ENCODE measurements at places on chromosomes 4 and X.

GRCh38 chr4:518569-519083 lies 19.6 kb downstream of the PIGG start:
- DNase-seq: no peak
- no peak overlapping the region for H3K4me3 ChIP-seq
- no peaks in the 10 kb centered on the region for H3K27me3 ChIP-seq
- H3K27ac ChIP-seq: no peak overlapping the region

DNA sequence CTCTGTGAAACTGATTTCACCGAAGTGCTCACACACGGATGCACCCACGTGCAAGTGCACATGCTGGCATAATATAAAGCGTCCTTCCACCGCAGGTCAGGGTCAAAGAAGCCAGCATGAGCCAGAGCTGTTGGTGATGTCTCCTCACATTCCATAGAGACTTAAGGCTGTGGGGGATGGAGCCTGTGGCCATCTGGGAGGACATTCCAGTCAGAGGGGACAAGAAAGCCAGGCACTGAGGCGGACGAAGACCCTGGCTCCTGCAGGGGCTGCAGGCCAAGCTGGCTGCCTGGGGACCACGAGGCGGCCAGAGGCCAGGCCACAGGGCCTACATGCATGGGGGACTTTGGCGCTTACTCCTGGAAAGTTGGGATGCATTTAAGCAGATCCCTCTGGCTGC lies 7.7 kb downstream of the RNF212 start:
- no peaks in the 10 kb centered on the region for H3K27me3 ChIP-seq
- H3K27ac ChIP-seq: no peak overlapping the region
- H3K4me1 ChIP-seq: no peaks in the 10 kb centered on the region
- no peak overlapping the region for H3K4me3 ChIP-seq
- H3K36me3 ChIP-seq: no peaks in the 10 kb centered on the region

DNA sequence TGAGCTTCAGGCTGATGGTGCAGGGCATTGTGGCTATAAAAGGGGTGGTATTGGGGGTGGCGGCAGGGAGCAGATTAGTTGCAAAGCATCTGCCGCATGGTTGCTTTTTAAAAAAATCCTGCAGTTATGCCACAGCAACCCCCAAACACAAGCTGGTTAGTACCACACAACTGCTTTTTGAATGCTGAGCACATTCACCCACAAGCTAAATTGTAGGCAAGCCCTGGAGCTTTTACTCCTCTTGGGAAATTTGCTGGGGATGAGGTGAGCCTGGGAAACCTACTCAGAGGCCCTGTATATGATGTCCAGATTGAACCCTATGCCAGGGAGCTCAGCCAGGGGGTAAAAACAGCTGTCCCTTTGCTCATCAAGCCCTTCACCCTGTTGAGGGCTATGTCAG lies 33.8 kb upstream of the TRIM2 start:
- no peaks in the 10 kb centered on the region for H3K4me1 ChIP-seq
- no peak overlapping the region for H3K4me3 ChIP-seq
- no peak overlapping the region for H3K27ac ChIP-seq
- H3K36me3 ChIP-seq: no peaks in the 10 kb centered on the region
- H3K27me3 ChIP-seq: no peaks in the 10 kb centered on the region

DNA sequence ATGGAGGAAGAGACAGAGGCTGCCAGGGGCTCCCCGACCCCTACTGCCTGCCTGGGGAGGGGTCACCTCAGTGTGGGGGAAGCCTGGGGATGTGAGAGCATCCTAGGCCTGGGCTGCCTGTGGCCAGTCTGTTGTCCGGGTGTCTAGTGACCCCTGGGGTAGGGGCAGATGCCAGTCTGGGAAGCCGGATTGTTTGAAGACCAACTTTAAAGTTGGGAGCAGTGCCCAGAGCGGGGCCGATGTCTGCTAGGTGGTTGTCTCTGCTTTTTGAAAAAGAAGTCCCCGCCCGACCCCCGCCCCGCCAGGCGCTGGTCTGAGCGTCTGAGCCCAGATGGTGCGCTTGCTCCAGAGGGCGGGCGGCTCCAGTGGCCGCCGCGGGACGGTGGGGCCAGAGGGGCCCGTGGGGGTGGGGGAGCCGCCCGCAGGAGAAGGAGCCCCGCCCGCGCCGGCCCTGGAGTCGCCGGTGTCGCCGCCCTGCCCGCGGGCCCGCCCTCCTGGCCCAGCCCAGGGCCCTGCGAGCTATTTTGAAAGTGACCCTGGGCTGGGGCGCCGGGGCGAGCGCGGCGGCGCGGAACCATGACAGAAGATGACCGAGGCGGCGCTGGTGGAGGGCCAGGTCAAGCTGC lies at the start of gene DOK7:
Gene DOK7 (plus strand): TSS at position 517 of the 626 bp plus-strand sequence. CDS start 70 bp downstream, at position 587.
- H3K36me3 ChIP-seq: no peaks in the 10 kb centered on the region
- peak within 1 kb of the TSS; percentile 49 for H3K4me3 ChIP-seq
- peaks cover 4% of the 10 kb centered on the region for H3K4me1 ChIP-seq
- no peak within 1 kb of the TSS for H3K27ac ChIP-seq
- DNase-seq: no peak

DNA sequence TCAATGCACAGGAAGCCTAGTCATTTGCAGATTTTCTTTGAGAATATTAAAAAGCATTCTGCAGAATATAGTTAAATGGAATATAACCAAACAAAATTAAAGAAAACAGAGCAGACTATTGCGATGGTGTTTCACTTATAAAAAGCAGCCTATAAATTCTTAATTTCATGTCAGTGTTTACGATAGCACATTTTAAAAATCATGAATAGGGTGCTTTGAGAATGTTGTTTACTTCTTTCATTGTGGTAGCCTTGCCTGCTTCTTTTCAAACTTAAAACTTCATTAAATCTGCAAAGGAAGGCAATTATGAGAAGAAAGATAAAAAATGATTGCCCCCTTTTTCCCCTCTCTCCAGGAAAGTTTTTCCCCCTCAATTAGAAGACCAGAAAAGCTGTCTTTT lies 748.6 kb downstream of the CCSER1 start:
- no peak overlapping the region for H3K27ac ChIP-seq
- no peak overlapping the region for H3K4me3 ChIP-seq
- no peak for DNase-seq
- H3K36me3 ChIP-seq: no peaks in the 10 kb centered on the region
- no peaks in the 10 kb centered on the region for H3K4me1 ChIP-seq

GRCh38 chr4:184329235-184329634 lies 111.6 kb upstream of the ENPP6 start:
- no peaks in the 10 kb centered on the region for H3K27me3 ChIP-seq
- no peak overlapping the region for H3K27ac ChIP-seq
- H3K4me1 ChIP-seq: no peaks in the 10 kb centered on the region
- no peak for DNase-seq
- H3K36me3 ChIP-seq: no peaks in the 10 kb centered on the region

- H3K36me3 ChIP-seq: no peaks in the 10 kb centered on the region
- no peak overlapping the region for H3K4me3 ChIP-seq
- H3K27me3 ChIP-seq: no peaks in the 10 kb centered on the region
- DNase-seq: no peak
- peaks cover 17% of the 10 kb centered on the region for H3K4me1 ChIP-seq
Observed at GRCh38 chr4:151743128-151743854, 17.5 kb downstream of the GATB start.

GRCh38 chr4:140004922-140005627 lies 148.9 kb downstream of the MAML3 start:
- 0 out of 2 replicates have a peak, but pooled peaks cover 3% of the 10 kb centered on the region for H3K27me3 ChIP-seq
- H3K36me3 ChIP-seq: no peaks in the 10 kb centered on the region
- no peak overlapping the region for H3K27ac ChIP-seq
- no peak for DNase-seq

GRCh38 chr4:25592736-25593135 lies 62.9 kb upstream of the SLC34A2 start:
- DNase-seq: no peak
- H3K36me3 ChIP-seq: no peaks in the 10 kb centered on the region
- no peaks in the 10 kb centered on the region for H3K27me3 ChIP-seq
- H3K27ac ChIP-seq: no peak overlapping the region
- H3K4me3 ChIP-seq: no peak overlapping the region

GRCh38 chrX:148732743-148733142 lies 232.3 kb downstream of the AFF2 start:
- H3K4me1 ChIP-seq: no peaks in the 10 kb centered on the region
- no peaks in the 10 kb centered on the region for H3K27me3 ChIP-seq
- no peak for DNase-seq
- no peaks in the 10 kb centered on the region for H3K36me3 ChIP-seq
- no peak overlapping the region for H3K27ac ChIP-seq

- no peaks in the 10 kb centered on the region for H3K36me3 ChIP-seq
- DNase-seq: peak; percentile 83
- no peak overlapping the region for H3K4me3 ChIP-seq
- peak overlapping the region; percentile 62 for H3K27ac ChIP-seq
Observed at GRCh38 chr4:76301068-76301774, 5.3 kb upstream of the STBD1 start.

DNA sequence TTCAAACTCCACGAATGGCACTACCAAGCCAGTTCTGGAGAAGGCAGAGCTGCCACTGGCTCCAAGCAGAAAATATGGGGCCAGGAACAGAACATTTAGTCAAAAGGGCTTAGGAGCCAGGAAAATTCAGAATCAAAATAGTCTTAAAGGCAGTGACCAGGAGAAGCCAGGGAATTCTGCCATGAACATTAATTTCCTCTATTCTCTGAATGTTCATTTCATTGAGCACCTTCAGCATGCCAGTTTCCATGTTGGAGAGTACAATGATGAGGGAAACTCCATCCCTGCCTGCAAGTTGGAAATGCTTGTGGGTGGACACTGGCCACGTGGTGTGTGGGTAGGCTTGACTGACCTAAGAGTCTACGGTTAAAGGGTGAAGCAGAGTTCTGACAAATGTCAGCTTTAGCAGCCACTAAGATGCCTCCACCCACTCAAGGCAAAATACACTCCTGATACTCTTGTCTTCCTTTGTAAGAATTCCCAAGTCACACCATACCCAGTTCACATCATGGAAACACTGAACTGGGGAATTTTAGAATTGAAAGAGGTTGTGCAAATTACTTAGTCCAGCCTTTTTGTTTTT lies 190.1 kb upstream of the C1QTNF7 start:
- no peaks in the 10 kb centered on the region for H3K27me3 ChIP-seq
- DNase-seq: no peak
- no peaks in the 10 kb centered on the region for H3K36me3 ChIP-seq
- H3K4me3 ChIP-seq: no peak overlapping the region

GRCh38 chrX:22118161-22118830 lies 86.2 kb downstream of the PHEX start:
- no peak for DNase-seq
- no peaks in the 10 kb centered on the region for H3K4me1 ChIP-seq
- no peak overlapping the region for H3K27ac ChIP-seq
- H3K36me3 ChIP-seq: no peaks in the 10 kb centered on the region
- H3K27me3 ChIP-seq: no peaks in the 10 kb centered on the region

GRCh38 chr4:168960716-168961115 lies 49.3 kb downstream of the CBR4 start:
- DNase-seq: no peak
- H3K4me1 ChIP-seq: no peaks in the 10 kb centered on the region
- H3K36me3 ChIP-seq: no peaks in the 10 kb centered on the region
- H3K27ac ChIP-seq: no peak overlapping the region
- H3K27me3 ChIP-seq: no peaks in the 10 kb centered on the region

GRCh38 chr4:17152941-17153540 lies 254.6 kb upstream of the LDB2 start:
- H3K4me3 ChIP-seq: no peak overlapping the region
- no peak for DNase-seq
- H3K27ac ChIP-seq: no peak overlapping the region
- H3K36me3 ChIP-seq: no peaks in the 10 kb centered on the region
- H3K27me3 ChIP-seq: no peaks in the 10 kb centered on the region

- H3K27ac ChIP-seq: no peak overlapping the region
- no peaks in the 10 kb centered on the region for H3K27me3 ChIP-seq
- H3K4me3 ChIP-seq: no peak overlapping the region
- H3K36me3 ChIP-seq: no peaks in the 10 kb centered on the region
- DNase-seq: no peak
Observed at GRCh38 chr4:21102667-21103066, 402.4 kb downstream of the PACRGL start.

DNA sequence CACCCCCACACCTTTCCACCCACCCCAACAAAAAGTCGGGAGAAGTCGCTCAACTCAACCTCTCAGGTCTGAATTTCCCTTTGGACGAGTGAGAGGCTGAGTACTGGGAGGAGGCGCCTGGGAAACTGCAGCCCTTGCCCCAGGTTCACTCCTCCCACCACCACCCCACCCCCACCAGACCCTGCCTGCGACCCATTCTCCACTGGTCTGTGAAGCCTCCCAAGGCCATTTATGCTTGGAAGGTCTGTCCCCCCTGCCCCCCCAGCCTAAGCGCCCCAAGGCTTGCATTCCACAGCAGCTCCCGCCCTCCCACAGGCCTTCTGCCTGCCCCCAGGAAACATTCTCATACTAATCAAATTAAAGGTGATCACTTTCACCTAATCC lies 27.2 kb downstream of the ELF4 start:
- H3K27me3 ChIP-seq: no peaks in the 10 kb centered on the region
- no peak overlapping the region for H3K4me3 ChIP-seq
- no peak for DNase-seq
- H3K4me1 ChIP-seq: no peaks in the 10 kb centered on the region
- no peaks in the 10 kb centered on the region for H3K36me3 ChIP-seq
- H3K27ac ChIP-seq: no peak overlapping the region

DNA sequence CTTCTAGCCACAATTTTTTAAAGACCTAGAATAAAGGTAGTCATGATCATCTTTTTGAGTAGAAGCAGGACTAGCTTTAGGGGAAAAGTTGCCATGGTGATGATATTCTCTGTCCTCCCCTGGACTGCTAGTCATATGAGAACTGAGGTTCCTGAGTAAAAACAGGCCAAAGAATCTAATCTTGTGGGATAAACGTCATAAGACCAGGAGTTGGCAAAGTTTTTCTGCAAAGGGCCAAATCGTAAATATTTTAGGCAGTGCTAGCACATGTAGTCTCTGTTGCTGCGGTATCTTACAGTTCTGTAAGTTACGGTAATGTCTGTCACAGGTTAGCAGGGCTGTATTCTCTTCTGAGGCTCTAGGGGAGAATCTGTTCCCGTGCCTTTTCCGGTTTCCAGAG lies 3.4 kb downstream of the PRPS2 start:
- no peaks in the 10 kb centered on the region for H3K36me3 ChIP-seq
- H3K4me3 ChIP-seq: no peak overlapping the region
- H3K27ac ChIP-seq: no peak overlapping the region
- DNase-seq: no peak
- H3K27me3 ChIP-seq: no peaks in the 10 kb centered on the region

DNA sequence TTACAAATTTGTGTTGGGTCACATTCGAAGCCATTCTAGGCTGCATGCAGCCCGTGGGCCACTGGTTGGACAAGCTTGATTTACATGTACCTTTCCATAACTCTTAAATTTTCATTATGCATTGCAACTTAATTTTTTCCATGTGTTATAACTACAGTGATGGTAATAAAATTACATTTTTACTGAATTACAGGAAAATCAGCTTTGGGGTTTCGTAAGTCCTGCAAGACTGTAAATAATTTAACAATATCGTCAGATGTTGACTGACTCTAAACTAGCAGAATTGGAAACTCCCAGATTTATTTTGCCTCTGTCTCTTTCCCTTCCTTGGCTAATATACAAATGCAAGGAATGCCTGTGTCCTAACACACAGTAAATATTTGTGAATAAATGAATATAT lies 88.0 kb upstream of the RAPGEF2 start:
- no peaks in the 10 kb centered on the region for H3K36me3 ChIP-seq
- peaks cover 8% of the 10 kb centered on the region for H3K4me1 ChIP-seq
- no peak overlapping the region for H3K27ac ChIP-seq
- no peak overlapping the region for H3K4me3 ChIP-seq

- no peak overlapping the region for H3K27ac ChIP-seq
- DNase-seq: no peak
- no peaks in the 10 kb centered on the region for H3K4me1 ChIP-seq
- no peaks in the 10 kb centered on the region for H3K36me3 ChIP-seq
Observed at GRCh38 chr4:68773699-68774098, 42.1 kb upstream of the UGT2B10 start.
